ENCODE measurements at places on chromosomes 5 and 9.

DNA sequence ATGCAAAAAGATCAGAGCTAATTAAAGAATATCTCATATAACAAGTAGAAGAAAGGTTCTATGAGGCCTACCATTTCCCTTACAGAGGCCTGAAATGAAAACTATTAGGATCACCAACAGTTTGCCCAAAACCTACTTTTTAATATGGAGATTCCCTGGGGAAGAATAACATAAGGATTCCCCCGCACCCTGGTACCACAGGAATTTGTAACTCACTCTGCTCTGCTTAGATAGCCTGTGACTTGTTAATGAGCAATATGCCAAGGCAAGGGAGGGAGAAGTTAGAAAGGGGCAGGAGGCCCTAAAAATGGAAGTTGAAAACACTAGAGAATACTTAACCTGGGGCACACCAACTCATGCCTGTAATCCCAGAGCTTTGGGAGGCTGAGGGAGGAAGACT lies 107.0 kb downstream of the CDH6 start:
- DNase-seq = no peak

- no peak for DNase-seq
Observed at GRCh38 chr5:88670461-88670860, 212.5 kb downstream of the MEF2C start.

- DNase-seq = peak; percentile 22
Observed at GRCh38 chr9:117555964-117556629, 141.2 kb upstream of the ASTN2 start.

DNA sequence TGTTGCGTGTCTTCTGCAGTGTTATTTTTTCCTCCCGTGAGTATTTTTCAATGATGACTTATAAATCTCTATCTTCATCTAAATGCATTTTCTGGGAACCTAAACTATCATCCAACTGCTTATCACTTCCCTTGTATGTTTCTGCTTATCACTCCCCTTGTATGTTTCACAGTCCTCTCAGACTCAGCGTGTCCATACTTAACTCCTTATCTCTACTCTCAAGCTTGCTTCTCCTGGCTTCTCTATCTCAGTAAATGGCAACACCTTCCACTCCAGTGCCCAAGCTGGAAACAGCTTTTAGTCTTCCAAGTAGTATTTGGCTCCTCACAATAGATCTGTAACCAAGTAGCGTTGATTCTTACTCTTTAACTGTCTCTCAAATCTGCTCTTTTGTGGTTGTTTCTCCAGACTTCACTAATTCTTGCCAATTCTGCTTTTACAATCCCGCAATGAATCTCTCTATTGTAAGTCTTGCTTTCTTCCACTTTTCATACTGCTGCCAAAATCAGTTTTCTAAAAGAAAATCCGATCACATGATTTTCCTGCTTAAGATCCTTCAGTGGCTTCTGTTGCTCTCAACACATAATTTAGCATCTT lies 33.8 kb upstream of the TXNDC8 start:
- no peak for DNase-seq

GRCh38 chr5:175447571-175447970 lies 3.6 kb upstream of the DRD1 start:
- no peak for DNase-seq

DNA sequence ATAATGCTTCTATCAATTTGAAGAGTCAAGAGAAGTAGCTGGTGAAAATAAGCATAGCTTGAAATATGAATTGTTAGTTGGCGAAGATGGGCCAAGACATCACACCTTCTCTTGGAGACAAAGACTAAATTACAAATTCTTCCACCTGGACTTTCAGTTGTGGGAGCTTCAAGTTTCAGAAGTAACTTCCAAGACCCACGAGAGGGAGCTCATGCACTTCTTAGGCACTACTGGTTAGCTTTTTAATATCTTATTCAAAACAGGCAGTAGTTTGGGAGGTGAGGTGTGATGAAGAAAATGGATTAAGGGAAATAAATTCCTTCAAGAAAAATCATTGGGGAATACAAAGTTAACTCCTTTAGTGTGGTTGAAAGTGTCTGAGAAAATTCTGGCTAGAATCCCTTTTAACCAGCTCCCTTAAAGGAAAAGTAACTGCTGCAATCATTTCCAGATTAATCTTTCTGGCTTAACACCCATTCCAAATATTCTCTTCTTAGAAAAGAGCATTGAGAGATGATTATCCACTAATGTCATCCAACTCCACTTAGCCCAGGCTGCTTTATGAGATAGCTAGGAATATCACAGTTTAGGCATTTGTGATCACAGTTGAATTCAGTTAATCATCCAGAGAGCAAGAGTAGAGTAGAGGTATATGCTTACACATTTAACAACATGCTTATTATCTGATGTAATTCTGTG lies 139.5 kb upstream of the DMRTA1 start:
- DNase-seq = peak; percentile 54

GRCh38 chr9:88664773-88665172 lies 129.8 kb downstream of the NXNL2 start:
- no peak for DNase-seq

DNA sequence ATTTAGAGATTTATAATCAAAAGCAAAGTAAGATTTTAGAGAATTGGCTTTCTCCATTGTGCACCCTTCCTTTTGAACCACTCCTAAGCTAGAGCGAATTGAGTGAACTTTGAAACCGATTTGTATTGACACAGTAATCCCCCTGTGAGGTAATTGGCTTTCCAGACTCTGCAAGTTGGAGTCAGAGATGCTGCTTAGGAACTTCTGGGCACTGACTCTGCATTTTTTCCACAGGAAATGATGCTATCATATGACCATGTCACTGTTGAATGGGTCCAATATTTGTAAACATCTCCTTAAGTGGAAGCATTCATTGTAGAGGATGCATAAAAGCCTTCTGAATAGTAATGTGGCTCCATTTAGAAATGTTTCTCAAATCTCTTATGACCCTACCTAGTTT lies 394.4 kb upstream of the ZNF608 start:
- no peak for DNase-seq

- DNase-seq = no peak
Observed at GRCh38 chr9:73137914-73138313, 13.8 kb upstream of the ANXA1 start.

DNA sequence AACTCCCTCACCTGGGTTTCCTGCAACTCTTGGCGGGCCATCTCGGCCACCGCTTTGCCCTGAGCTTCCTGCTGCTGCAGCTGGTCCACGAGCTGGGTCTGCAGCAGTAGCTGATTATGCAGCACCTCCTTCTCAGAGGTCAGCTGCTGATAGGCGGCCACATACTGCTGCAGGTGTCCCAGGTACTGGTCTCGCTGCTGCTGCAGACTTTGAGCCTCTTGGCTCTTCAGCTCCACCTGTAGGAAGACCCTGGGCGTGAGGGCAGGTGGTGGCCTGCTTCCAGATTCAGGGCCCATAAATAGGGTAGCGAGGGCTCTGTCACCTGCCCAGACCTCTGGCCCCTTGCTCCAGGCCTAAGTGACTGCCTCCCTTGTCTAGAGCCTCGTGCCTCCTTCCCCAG lies 16.7 kb downstream of the GOLGA2 start:
- DNase-seq = no peak

GRCh38 chr9:131469951-131470350 lies 32.8 kb upstream of the POMT1 start:
- DNase-seq = no peak

- peak; percentile 88 for DNase-seq
Observed at GRCh38 chr5:150778517-150779396, at the start of gene SMIM3. Gene SMIM3 (plus strand): TSS chr5:150778757. CDS start chr5:150795441, 16,684 bp downstream.

DNA sequence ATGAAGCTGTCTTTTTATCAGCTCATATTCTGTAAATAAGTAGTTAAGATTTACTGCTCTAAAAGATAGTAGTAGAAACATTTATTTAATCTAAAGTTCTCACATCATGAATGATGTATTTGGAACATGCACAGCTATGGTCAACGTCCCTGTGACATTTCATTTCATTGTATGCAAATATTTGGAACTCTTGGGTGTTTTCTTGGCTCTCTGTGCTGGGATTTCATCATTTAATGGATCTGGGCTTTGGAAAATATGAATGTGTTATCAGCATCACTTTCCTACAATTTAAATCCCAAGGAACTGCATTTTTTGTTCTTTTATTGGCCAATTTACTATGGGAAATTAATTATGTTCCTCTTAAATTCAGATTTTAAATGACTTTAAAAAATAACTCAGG lies 462.9 kb downstream of the SEMA5A start:
- no peak for DNase-seq

- DNase-seq = no peak
Observed at GRCh38 chr5:10875201-10875768, 114.3 kb upstream of the DAP start.

DNA sequence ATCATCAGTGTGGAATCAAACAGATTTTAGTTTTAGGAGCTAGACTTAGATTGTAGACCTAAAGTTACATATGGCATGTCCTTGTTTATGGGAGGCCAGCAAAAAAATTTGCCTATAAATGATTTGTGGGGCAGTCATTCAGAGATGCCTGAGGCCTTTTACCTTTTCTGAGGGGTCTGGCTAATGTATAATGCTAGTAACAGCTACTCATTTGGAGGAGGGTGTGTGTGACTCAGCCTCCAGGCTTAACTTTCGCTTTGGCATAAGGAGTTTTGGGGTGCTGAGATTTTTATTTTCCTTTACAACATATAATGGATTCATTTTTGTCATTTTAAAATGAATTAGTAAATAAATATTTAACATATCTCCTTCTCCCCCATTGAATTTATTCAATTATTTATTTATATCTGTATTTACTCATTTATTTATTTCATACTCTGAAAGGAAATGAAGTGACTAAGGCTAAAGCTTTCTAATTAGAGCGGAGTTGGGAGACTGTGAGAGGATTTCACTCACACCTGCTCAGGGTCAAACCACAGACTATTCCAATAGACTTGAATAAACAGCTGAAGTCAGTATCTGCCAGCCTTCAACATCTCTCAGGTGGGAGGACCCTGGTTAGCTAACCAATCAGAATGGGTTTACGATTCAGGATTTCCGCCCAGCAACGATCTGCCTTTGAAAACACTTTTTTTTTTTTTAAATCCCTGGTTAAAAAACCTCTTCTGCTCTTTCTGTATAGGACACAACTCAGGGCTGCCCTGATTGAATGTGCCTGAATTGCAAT lies 487.5 kb upstream of the SGCD start:
- no peak for DNase-seq

DNA sequence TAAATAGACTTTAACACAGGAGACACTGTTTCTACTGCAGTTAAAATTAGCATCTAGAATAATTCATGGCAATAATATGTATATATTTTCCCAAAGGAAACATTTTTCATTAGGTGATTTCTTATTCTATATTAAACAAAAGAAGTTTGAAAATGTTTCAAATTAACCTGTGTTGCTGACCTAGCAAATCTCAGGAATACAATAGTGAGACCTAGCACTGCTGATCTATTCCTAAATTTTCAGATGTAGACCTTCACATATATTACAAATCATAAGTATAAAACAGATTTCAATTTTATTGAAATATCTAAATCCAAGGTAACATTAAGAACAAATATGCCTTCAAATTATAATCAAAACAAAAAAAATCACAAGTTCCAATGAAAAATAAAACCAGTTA lies 15.1 kb downstream of the LMBRD2 start:
- no peak for DNase-seq

- peak; percentile 36 for DNase-seq
Observed at GRCh38 chr5:83568186-83568585, 96.6 kb downstream of the VCAN start.

DNA sequence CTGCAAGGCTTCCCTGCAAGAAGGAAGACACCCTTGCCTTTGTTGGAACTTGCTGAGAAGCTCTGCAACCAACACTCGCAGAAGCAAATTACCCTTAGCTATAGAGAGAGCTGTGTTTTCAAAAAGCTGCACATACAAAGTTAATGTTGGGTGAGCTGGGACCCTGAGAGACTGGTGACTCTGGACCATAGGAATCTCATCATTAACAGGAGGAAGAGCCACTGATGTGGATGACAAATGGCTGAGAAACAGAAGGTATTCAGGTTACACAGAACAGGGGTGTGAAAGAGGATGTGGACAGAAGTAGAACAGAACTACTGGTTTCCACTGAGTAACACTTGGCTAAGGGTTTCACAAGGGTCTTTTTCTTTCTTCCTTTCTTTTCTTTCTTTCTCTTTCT lies 493.5 kb downstream of the IRX1 start:
- no peak for DNase-seq

DNA sequence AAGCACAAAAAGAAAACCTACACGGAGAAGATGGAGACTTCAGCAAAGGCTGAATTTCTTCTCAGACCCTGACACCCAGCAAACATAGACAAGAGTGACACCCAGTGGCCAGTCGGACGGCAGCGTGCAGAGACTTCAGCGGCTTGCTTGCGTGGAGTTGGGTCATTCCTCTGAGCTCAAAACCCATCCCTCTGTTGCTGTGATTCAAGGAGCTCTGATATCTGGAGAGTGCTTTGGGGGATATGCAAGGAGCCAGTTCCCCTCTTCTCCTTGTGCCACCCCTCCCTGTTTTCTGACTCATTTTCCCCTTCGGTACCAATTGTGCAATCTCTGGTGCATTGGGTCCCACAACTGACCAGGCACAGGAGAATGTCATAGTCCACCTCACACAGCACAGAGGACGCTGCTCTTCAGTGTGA lies 27.5 kb downstream of the SH3TC2 start:
- DNase-seq = peak; percentile 81

DNA sequence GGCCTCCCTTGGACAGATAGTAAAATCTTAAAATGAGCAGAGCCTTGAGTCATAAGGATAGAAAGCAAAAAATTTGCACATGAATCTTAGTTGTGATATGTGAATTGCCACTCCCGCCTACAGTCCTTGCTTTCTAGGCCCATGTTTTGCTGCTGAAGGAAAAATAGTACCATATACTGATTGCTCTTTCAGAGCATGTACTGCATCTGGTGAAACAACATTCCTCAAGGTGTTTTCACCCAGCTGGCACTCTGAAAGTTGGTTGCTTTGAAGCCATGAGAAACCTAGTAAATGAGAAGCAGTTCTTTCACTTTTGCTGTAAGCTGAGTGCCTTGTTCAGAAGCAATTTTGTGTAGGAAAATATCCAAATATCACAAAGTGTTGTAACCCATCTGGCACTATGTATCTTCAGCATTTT lies 10.3 kb downstream of the CDC37L1 start:
- no peak for DNase-seq

- DNase-seq = no peak
Observed at GRCh38 chr9:94675008-94675881, 35.9 kb upstream of the FBP1 start.

DNA sequence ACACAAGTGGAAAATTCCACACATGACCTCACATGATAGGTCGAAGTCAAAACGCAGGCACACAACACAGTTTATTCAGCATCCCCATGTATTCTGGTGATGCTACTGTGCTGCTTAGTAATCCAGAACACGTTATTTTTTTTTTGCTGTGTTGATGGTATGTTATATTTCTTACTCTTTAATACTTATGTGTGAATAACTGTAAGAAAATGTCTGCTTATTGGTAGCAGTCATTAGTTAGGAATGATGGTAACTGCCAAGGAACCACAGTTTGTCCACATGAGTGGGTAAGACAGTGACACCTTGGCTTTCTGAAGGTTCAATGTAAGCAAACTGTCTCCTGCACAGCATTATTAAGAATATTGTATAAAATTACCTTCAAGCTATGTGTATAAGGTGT lies 107.7 kb upstream of the DAPK1 start:
- DNase-seq = no peak

- DNase-seq = no peak
Observed at GRCh38 chr9:129822898-129823541, 916 bp downstream of the TOR1A start.

All from LoVo (cell line).